ENCODE measurements at places on chromosomes 13 and 19. TPM values are rescaled to one million over a fixed set of nuclear protein-coding genes. Genes with fewer than 3 reads are reported as not detected.

Gene RFPL4A
- total RNA-seq = not detected

Gene DENND1C
- total RNA-seq = not detected

Gene KRTDAP
- total RNA-seq = not detected

Gene HMGB1
- total RNA-seq = 199 TPM

Gene CD37
- 0.82 TPM for total RNA-seq

Gene VAV1
- 0.82 TPM for total RNA-seq

Gene NXNL1
- not detected for total RNA-seq

DNA sequence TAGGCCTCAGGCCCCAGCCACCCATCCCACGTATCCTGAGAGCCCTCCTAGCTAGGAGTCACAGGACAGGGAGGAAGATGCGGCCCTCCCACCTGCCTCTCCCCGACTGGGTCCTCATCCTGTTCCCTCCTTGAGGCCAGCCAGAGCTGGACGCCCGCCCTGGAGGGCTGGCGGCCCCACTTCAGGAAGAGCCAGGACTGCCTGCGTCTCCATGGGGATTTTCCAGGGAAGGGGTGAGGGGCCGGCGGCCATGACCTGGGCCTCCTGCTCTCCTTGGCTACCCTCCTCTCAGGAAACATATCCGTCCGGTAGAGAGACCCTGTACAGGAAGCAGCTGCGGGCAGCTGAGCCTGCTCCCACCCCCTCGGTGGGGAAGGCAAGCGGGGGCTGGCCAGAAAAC lies 11.3 kb upstream of the PRKD2 start:
- no peak for DNase-seq

- no peak for DNase-seq
These were observed 16.5 kb upstream of the RNF17 start for GRCh38 chr13:24747248-24748060.

DNA sequence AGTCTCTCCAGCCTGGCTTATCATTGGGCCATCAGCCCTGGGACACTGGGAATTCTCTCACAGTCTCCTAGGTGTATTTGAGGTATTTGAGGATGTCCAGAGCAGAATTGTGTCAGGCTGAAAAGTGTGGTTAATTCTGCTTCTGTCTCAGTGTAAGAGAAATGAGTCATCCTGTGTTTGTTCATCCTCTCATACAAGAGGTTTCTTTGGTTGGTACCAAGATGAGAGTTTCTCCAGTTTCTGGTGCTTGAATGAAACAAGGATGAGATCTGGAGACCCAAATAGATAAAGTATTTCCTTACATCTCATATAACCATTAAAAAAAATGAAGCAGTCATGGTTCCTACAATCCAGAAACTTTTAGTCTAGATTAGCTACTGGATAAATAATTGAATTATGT lies 7.7 kb downstream of the ZNF253 start:
- DNase-seq = no peak

DNA sequence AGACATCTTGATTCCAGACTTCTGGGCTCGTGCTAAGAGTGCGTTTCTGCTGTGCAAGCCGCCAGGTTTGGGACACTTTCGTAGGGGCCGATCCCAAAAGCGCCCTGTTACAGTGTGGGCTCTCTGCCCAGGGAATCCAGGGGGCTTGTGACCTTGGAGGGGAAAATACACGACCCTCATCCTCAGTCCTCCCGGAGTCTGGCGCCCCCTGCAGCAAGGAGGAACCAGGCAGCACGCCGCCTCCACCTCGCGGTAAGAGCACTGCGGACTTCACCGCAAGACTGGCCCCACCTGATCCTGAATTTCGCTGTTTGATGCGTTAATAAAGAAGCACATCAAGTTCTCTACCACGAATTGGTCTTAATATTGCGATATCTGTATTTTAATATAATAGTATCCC lies 5.2 kb downstream of the POLRMT start:
- DNase-seq = no peak

GRCh38 chr19:5644037-5644436 lies 21.2 kb downstream of the SAFB start:
- DNase-seq = no peak

DNA sequence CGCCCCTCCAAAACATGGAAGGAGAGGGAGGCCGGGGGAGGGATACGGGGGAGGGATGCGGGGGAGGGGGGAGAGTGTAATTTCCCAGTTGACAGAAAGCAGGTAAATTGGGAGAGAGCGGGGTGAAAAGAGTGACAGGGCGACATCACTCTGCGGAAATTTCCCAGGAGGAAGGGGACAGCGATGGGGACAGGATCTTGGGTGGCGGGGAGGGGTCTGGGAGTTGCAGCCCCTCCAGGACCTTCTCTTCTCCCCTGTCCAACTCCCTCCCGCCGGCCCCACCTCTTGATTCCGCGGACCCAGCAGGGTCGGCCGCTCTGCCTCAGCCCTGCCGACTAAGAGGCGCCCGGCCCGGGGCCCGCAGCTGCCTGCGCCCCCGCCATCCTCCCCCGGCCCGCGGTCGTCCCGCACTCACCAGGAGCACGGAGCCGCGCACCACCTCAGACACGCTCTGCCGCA lies 108.0 kb upstream of the DOCK9 start:
- DNase-seq = no peak

GRCh38 chr19:8310342-8311055 lies 2.3 kb upstream of the CD320 start:
- DNase-seq = no peak

DNA sequence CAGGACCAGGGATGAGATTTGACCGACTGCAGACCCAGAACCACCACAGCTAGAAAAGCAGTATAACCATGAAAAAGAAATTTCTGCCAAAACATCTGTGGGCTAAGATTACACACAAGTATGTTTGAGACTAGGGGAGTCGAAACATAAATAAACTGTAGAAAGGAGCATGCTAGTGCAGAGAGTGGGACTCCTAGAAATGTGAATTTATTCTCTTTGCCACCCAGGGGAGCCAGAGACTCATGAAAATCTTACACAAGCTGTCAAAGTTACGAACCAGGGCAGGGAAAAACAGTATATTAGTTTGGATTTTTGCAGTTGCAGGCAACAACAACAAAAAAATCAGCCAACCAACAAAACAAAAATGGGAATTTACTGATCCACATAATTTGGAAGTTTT lies 12.3 kb upstream of the HSPH1 start:
- no peak for DNase-seq

DNA sequence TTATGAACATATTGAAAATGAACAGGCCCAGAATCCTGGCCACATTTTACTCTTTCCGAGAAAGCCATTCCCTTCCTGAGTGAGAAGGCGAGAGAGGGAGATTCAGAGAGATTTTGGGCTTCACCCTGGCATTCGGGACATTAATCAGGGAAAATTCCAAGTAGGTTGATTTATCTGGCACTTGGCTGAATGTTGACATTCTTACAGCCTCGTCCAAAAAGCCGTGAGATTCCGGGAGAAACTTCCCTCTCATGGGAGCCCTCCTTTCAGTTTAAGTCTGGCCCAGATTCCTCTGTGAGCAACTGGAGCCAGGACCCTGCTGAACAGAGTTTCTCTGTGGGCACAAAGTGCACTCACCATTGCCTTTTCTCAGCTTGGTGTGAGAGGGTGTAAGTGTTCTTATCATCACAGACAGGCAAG lies 129.2 kb upstream of the PEG3 start:
- DNase-seq = no peak

- no peak for DNase-seq
These were observed 807.6 kb downstream of the UQCRFS1 start for GRCh38 chr19:28405346-28405742.

DNA sequence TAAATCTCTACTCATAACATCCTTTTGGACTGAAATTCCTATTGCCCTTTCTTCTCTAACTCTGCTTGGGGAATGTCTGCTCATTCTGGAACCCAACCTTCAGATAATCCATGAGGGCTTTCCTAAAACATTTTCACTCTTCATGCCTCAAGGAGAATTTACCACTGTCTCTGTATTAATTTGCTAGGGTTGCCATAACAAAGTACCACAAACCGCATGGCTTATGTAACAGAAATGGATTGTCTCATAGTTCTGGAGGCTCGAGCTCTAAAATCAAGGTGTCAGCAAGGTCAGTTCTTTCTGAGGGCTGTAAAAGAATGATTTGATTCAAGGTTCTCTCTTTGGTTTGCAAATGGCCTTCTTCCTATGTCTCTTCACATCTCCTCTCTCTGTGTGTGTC lies 209.7 kb downstream of the LACC1 start:
- DNase-seq = no peak

DNA sequence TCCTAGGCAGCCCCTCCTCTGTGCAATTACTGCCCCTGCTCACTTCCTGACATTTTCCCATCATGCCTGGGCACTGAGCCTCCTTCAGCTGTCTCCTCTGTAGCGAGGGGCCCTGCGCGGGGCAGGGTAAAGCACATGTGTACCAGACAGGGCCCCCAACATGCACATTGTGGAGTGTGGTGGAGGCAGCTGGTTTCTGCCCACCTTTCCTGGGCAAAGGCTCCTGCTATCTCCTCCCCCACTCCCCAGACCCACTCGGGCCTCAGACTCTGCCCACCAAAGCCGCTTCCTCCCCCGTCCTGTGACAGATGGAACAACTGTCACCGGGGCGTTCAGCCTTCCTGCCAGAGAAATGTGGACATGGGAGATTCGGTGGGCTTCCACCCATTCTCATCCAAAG lies 2.9 kb upstream of the KPTN start:
- DNase-seq = no peak

DNA sequence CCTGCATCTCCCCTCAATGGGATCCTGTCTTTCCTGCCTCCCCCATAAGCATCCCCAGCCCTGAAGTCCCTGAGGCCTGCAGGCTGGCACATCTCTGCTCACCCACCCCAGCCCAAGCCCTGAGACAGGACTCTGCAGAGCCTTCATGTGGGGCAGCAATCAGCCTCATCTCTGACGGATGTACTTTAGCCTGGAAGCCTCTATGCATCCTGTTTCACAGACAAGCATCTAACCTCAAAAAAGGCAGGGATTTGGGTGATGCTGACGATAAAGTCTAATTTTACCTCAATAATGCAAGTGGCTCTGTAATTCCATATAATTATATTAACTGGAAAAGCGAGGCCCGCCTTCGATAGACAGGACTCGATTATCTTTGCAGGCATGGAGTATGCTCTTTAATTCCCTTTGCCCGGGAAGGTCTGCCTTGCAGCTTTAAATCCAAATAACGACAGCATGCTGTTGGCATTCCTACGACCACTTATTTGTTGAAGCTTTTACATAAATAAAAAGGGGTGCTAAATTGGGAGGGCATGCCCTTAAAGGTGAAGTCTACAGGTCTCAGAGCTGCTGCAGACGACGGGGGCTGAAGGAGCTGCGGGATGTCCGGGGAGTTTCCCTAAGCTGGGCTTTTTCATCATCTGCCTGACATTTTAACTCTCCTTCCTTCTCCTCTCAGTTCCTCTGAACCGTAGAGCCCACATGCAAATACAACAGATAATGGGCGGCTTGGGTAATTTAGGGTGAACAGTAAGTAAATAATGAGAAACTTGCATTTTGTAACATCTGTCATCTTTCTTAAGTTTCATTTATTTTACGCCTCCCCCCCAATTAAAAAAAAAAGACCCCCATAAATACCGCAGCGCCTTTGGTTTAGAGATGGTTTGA lies 211.5 kb downstream of the URI1 start:
- no peak for DNase-seq

- DNase-seq = no peak
These were observed 11.5 kb downstream of the MYH14 start for GRCh38 chr19:50214699-50215543.

DNA sequence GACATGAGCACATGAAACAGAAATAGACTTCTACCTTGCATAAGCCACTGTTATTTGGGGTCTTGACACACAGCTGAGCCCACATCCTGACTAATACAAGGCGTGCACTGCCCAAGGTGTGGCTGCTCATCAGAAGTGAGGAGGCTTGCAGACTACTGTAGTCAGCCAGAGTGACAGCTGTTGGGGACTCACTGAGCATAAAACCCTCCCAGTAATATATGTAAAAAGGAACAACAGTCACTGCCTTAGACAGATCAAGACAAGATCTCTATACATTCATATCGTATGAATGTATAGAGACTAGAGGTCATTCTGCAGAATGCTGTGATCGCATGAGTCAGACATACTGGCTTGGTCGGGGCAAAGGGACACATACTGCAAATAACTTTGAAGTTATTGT lies 4.1 kb upstream of the C1QTNF9B start:
- no peak for DNase-seq
